ENCODE measurements at places on chromosomes 16 and 17.

DNA sequence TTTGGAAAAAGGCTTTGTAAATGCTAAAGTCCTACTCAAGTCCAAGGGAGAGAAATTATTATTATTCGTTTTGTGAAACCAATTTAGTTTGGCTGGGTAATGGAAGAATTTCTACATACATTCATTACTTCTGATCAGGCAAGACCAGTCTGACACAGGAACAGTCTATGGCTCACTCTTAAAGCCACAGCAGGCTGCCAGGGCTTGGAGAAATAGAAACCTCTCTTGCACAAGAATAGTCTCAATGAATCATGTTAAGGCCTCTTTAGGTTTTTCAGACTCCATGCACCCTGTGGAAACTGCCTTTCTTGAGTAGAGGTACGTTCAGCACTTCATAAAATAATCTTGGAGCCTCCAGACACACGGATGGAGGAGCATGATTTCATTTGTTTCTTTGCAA is 167.7 kb downstream of the IRX3 start:
- DNase-seq: no peak

DNA sequence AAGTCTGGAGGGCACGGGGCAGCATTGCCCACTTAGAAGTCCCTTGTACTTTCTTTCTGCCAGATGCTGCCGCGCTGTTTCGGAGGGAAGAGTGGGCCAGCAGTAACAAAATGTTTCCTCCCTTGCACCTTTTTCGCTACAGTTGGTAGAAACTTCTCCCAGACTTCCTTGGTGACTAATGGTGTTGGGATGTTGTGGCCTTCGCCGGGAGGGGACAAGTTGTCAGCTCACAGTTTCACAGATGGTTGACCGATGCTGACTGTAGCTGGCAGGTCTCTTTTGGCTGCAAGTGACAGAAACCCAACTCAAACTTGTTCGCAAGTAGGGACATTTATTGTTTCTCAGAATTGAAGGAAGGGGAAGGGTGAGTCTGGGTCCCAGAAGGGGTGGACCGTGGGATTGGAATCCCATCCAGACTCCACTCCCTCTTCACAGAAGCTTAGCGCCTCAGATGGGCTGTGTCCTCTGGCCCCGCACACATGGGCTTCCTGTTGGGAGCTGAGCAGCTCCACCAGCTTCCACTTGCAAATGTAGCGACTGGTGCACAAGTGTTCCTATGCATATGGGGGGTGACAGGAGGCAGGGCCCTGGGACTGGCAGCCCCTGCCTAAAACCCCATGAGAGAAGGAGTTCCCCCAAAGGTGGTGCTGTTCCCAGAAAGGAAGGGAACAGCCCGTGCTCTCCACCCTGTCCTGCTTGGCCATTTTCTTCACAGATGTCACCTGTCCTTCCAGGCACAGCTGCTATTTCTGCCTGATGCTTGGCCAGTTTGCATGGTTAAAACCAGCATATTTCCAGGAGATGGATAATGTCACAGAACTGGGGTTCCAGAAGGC is 30.9 kb upstream of the RPRML start:
- DNase-seq: no peak

DNA sequence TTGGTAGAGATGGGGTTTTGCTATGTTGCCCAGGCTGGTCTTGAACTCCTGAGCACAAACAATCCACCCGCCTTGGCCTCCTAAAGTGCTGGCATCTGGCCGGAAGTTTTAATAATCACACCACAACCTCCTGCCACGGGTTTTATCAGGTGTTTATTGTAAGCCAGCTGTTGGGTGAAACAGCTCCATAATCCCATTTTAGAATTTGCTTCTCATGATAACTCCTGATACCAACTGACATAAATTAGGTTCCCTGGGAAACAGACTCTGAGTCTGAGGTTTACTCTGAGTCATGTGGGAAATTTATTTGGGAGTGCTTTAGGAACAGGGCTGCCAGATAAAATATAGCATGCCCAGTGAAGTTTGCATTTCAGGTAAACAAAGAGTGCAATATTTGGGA is 122.6 kb upstream of the MED13 start:
- no peak for DNase-seq

DNA sequence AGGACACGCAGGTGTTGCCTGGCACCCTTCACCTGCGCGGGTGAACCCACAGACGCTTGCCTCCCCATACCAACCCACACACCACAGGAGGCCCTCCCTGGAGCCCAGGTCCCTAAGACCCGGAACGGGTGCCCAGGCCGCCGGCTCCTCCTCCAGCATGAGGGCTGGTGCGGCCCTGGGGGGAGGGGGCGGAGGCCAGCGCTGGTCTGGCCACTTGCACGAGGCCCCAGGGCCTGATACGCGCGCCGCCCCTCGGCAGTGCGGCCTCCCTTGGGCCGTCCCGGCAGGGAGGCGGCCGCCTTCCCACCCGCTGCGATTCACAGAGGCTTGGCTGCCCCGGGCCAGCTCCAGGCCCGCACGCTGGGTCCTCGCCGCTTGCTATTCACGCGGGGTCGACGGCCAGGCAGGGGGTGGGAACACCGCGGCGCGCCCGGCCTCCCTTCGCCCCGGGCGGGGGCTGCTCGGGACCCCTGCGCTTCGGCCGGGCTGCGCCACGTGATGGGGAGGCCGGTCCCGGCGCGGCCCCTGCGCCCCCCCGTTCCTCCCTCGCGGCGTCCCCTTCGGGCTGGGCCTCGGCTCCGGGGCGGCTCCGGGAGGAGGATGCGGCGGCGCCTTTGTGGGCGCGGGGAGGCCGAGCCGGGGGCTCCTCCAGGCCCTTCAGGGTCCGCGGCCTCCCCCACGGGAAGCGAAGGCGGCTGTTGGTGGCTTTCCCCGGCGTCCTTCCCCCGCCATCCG is 685 bp downstream of the FASN start:
- DNase-seq: no peak

DNA sequence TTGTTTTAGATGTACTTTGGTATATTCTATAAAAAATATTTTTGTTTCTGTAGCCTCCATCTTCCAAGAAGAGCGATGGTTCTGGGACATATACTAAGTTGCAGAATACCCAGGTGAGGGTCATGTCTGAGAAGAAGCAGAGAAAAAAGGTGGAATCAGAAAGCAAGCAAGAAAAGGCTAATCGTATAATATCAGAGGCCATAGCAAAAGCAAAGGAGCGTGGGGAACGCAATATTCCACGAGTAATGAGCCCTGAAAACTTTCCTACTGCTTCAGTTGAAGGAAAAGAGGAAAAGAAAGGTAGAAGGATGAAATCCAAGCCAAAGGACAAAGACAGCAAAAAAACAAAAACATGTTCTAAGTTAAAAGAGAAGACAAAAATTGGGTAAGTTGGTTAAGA is 154.6 kb downstream of the CHD9 start:
- no peak for DNase-seq

- no peak for DNase-seq
Observed at GRCh38 chr17:78343187-78343542, 16.7 kb downstream of the SOCS3 start.

- DNase-seq: no peak
Observed at GRCh38 chr17:57853695-57854094, 3.9 kb upstream of the MRPS23 start.

- DNase-seq: no peak
Observed at GRCh38 chr17:79214459-79214858, 139.8 kb downstream of the ENGASE start.

DNA sequence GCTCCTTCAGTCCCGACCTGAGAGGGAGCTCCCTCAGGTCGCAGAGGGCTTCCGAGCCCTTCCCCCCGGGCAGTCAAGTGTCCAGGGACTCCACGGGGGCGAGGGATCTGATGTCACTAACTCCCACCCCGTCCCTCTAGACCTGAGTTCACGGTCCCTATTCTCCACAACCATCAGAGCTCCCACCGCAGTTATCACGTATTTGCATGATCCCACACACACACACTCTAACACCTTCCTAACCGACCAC is 3.7 kb upstream of the PER1 start:
- no peak for DNase-seq

- DNase-seq: no peak
Observed at GRCh38 chr17:19619705-19620325, 28.7 kb upstream of the ALDH3A2 start.

GRCh38 chr16:50489182-50489581 is 59.0 kb upstream of the NKD1 start:
- no peak for DNase-seq

GRCh38 chr16:87250431-87250960 is 66.7 kb downstream of the C16orf95 start:
- DNase-seq: no peak

DNA sequence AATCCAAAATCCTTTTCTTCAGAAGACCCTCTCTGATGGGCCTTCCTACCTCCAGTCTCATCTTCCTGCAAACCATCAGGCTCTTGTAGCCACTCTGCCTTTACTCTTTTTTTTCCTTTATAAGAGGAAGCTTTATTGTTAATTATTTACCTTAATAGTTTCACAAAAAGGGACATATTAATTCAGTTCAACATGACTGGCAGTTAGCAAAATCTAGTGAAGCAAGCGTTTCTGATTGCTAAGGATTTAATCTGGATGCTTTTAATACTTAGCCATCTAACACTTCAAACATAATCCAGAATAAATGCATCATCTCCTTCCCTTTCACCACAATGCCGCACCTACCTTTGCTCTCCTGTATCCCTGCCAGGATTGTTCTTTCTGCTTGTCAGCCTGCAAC is 62.0 kb downstream of the SPACA3 start:
- no peak for DNase-seq

GRCh38 chr16:27717726-27718125 is 167.8 kb downstream of the KATNIP start:
- DNase-seq: no peak

DNA sequence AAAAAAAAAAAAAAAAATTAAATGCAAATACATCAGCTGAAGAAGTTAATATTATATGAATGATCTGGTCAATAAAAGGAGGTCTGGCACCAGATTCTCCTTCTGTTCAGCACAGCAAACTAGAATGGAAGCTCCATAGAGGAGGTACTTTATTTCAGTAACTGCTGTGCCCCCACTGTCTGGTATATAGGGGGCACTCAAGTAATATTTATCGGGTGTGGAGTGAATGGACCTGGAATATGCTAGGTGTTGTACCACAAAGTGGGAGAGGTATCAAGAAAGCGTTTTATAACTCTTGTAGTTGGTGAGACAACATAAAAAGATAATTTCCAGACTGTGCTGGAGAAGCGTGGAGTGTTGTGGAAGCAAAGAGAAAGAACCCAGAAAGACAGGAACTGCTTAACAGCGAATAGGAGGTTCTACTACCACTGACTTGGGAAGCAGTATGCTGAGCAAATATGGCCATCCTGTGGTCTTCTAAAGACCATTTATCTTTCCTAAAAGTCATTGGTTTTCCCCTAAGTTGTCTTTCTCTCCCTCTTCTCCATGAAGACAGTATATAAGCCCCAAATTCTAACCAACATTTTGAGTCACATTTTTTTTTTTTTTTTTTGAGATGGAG is 12.2 kb upstream of the PRKCA start:
- no peak for DNase-seq

DNA sequence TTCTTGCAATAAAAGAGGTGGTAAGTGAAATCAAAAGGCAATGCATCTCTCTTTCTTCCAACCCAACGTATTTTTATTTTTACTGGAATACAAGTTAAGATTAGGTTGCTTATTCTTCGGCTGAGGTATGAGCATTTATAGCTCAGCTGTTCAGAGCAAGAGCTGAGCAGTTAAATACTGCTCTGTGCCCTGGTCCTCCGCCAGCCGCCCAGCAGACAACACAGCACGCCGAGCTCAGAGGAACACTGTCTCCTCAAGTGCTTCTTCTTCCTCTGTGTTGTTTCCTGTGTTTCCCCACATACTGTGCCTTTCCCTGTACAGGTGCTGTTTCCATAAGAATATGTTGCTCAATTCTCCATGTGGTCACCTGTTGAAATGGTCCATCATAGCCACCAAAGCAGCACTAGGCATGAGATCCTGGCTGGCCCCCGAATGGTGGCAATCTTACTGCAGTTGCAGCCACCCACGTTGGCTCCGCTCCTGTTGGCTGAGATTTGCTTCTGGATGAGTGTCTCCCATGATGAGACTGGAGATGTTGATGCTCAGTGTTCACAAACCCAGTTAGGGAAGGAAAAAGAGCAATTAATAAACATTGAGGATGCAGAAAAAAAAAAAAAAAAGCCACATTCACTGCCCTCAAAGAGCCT is 515.3 kb downstream of the GRIN2A start:
- DNase-seq: no peak

DNA sequence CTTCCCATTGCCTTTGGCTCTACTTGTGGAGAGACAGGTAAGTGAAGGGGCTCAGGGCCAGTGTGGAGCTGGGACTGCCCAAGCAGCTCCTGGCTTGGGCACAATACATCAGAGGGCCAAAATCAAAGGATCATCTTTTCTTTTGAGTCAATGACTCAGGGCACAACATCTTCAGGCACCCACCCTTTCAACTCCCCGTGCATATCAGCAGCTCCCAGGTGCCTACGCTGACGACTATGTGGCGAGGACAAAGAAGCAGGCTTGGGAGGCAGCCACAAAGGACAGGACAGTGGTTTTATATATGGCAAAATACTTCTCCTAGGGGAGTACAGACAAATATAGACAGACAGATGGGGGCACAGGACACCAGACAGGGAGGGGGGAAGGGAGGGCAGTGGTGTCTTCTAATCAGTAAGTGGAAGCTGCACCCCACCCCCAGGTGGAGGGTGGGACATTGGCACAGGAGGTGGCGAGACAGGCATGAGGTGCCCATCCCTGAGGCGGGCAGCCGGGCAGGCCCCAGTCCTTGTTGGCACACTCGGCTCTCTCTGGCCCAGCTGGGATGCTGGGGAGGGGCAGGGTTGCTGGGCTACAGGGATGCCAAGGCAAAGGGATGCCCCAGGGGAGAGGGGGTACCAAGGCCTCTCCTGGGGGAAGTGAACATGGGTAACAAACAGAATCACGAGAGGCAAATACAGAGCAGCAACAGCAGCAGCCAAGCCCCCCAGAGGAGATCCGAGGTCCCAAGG is 7.7 kb upstream of the ARL5C start:
- DNase-seq: no peak

DNA sequence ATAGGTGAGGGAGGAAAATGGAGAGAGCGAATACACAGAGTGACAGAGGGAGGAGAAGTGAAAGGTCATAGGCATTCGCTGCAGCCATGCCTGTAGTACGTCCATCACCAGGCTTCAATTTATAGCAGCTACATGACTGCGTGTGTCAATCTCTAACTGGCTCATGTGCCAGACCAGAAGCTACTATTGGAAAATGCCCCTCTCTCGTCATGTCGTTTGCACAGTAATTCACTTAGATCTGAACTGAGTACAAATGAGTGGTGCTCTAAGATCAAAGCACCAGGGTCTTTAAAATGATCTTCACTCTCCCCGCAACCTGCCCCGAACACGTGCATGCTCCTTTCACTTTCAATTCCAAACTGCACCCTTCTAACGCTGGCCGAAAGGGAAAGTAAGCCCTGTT is 51.3 kb downstream of the ADCY9 start:
- no peak for DNase-seq

DNA sequence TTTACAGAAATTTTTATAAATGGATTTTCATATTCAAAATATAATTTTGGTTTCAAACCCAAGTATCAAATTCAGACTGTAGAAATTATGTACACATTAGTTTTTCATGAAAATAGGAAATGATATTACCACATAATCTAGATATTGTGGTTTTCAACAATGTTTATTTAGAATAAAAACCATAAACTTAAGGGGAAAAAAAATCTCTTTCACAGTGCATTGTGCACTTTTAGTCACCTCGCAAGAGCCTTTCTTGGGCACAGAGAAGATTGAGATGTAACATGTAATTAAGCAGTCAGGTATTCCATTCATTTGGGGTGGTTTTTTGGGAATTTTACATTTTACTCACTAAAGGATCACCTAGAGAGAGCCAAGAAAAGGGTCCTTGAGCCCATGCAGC is 104.0 kb downstream of the TANC2 start:
- no peak for DNase-seq
